ENCODE measurements at places on chromosomes 6 and 20.

DNA sequence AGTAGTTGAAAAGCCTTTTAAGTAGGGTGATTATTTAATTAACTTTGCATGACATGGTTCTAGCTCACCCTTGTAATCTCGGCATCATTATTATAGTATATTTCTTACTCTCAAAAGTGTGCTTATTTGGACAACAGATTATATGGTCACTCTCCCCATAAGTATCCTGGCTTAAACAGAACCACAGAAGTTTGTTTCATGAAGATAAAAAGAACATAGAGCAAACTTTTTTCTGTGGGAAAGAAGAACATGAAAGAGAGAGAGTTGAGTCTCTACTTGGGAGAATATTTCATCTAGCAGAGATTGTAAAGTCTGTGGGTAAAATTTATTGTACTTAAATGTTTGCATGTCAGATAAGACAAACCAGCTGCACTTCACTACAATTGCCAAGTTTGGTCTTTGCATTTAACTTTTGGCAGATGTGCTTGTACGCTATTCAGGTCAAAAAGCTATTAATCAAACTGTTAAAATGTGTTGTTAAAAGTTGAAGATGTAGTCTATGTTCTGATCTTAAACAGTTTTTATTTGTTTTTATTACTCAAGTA is 33.4 kb upstream of the PRIM2 start:
- no peak for DNase-seq

- no peak for DNase-seq
Observed at GRCh38 chr6:76862936-76863335, 600.4 kb downstream of the HTR1B start.

DNA sequence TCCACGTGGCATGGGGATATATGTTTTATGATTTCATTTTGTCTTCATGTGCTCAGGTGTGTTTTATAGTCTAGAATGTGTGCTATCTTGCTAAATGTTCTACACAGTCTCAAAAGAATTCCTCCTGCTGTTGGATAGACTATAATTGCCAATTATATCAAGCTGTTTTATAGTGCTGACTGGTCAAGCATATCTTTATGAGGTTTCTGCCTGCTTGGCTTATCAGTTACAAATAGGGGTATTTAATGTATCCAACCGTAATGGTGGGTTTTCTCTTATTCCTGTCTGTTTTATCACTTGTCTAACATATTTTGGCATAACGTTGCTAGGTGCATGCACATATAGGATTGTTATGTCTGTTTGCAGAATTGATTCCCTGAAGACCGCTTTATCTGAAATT is 201.3 kb downstream of the EYS start:
- DNase-seq: no peak

DNA sequence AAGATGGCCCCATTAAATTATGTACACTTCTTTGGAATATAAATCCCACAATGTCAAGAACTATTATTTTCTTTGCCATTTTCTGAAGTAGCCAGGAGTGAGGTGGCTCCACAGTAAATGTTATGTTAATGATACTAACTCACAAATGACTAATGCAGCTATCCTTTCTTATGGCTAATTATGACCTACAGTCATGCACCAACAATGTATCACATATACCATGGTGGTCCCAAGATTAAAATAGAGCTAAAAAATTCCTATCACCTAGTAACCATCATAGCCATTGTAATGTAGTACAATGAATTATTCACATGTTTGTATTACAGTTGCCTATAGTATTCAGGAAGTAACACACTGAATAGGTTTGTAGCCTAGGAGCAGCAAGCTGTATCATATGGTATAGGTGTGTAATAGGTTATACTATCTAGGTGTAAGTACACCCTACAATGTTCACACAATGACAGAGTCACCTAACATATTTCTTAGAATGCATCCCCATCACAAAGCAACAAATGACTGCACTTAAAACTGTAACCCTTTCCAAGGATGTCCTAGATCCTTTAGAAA is 15.3 kb downstream of the ECHDC1 start:
- no peak for DNase-seq

GRCh38 chr20:38957235-38957876 is 4.8 kb upstream of the DHX35 start:
- no peak for DNase-seq

- no peak for DNase-seq
Observed at GRCh38 chr6:31725502-31726350, 2.6 kb downstream of the MPIG6B start.

DNA sequence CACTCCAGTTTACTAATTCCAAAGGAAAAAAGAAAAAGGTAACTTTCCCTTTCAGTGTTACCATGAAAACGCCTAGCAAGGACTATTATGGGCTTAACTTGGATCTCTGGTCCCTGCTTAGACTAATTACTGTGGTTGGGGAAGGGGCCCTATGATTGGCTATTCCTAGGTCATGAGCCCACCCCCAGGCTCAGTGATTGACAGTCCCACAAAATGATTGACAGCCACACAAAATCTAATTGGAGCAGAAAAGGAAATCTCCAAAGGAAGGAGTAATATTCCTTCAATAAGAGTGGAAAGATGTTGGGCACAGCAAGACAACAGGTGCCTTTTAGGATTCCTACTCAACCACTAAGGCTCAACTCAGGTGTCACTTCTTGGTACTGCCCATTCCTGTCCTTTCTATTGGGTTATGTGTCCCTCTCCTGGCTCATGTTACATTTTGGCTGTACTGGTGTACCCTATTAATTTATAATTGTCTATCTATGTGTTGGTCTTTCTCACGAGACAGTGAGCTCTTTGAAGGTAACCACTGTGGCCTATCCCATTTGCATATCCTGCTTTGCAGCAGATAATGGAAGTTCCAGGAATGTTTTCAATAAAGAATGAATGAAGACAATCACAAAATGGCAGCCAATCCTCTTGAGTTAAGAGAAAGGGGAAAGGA is 5.5 kb upstream of the UTRN start:
- DNase-seq: no peak

- no peak for DNase-seq
Observed at GRCh38 chr6:164188861-164189260, 774.3 kb downstream of the QKI start.

GRCh38 chr6:37324131-37325033 is 29.4 kb upstream of the RNF8 start:
- no peak for DNase-seq

DNA sequence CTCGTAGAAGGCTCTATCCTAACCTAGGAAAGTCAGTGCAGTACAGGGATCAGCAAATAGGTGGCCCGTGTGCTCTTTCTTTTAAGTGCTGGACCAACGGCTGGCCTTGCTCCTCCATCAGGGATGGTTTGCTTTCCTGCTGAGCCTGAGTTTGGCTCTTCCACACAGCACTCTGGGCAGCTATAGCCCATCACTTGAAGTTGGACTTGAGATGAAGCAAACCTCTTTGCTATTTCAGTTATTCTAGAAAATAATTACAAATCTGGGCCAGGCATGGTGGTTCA is 66.9 kb upstream of the KCNK16 start:
- DNase-seq: no peak

DNA sequence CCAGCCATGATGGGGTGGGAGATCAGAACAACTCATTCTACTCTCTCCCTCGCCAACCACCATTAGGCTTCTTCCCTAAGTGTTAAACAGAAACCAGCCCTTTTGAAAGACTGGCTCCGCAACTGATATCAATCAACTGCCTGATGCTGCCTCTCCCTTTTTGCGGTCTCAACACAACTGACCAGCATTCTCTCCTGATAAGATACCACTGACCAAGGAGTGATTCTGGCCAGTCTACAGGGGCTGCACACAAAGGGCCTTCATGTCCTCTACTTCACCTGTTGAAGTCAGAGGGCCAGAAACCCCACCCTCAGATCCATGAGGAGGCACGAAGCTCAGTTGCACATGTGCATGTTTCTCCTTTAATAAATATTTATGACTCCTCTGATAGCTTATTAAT is 145.1 kb downstream of the CD24 start:
- DNase-seq: no peak
